ENCODE measurements at places on chromosomes 2 and 18. TPM values are rescaled to one million over a fixed set of nuclear protein-coding genes. Genes with fewer than 3 reads are reported as not detected.

The IL37 gene
- not detected for total RNA-seq

The ZSWIM2 gene
- not detected for total RNA-seq

The SUCLG1 gene
- 47.0 TPM for total RNA-seq

The GALNT5 gene
- total RNA-seq = 7.7 TPM

The TMEM37 gene
- 1.3 TPM for total RNA-seq

The SLC19A3 gene
- total RNA-seq = under 0.01 TPM

GRCh38 chr18:58158008-58158407 is 114.0 kb downstream of the NEDD4L start:
- no peak for DNase-seq

DNA sequence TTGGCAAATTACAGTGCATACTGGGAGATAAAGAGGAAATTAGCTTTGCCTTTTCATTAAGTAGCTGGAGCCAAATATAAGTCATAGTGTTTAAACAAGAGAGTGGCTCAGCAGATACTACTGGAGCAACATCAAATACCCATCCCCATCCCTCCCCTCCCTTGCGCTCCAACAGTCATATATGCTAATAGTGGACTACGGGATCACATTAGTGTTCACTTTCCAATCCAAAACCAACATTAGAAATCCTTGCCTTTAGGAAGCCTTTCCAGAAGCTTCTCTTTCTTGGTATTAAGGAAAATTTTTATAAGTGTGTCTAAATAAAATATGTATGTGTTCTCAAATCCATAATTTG is 1669.3 kb downstream of the SUCLG1 start:
- peak; percentile 3 for DNase-seq

DNA sequence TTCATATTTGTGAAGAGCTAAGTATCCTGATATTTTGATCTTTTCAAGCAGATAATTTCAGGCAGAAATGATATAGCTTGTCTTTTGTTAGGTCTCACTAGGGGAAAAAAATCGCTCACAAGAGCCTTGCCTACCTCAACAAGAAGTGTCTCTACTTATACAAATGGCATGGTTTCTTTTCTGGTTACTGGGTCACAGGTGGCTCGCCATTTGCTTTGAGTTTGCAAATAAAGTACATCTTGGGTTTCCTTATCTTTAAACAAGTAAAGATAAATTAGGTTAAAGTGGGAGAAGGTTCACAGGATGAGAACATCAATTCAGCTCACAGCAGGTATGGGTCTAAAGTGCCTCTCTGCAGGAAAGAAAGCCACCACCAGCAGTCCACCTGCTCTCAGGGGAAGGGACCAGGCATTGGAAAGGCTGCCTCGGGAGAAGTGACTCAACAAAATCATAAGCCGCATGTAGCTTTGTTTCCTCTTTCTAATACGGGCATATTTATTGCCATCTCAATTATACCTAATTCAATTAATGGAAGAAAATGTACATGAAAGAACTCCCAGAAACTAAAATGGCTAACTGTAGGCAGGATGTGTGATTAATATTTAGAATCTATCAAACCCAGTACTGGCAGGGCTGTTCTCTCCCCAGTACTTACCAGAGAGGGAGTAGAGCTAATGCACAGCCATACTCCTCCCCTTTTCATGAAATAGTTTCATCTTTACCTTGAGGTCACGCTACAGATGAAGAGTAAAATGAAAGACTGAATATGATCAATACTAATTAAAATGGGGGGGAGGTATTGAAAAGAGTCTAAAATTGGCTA is 28.3 kb downstream of the CDC42EP3 start:
- DNase-seq = no peak

- no peak for DNase-seq
Measured at GRCh38 chr2:3899536-3900155, 196.3 kb downstream of the DCDC2C start.

DNA sequence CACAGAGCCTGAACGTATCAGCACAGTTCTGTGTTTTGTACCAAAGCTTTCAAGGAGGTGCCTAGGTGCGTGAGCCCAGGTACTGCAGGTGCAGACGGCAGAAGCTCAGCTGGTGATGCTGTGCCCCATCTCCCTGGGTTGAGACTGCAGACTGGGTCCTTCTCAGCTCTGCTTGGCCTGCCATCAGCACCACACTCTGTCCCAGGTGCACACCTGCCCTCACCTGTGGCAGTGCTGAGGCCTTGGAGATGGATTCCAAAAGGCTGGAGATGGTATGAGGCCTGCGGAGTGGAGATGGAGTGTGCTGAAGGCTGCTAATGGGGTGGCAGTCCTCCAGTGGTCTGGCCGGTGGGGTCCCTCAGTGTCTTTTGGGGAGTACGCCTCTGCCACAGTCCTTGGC is 9.3 kb downstream of the LDLRAD4 start:
- no peak for DNase-seq

GRCh38 chr2:30492619-30493018 is 45.6 kb downstream of the LCLAT1 start:
- DNase-seq = no peak

DNA sequence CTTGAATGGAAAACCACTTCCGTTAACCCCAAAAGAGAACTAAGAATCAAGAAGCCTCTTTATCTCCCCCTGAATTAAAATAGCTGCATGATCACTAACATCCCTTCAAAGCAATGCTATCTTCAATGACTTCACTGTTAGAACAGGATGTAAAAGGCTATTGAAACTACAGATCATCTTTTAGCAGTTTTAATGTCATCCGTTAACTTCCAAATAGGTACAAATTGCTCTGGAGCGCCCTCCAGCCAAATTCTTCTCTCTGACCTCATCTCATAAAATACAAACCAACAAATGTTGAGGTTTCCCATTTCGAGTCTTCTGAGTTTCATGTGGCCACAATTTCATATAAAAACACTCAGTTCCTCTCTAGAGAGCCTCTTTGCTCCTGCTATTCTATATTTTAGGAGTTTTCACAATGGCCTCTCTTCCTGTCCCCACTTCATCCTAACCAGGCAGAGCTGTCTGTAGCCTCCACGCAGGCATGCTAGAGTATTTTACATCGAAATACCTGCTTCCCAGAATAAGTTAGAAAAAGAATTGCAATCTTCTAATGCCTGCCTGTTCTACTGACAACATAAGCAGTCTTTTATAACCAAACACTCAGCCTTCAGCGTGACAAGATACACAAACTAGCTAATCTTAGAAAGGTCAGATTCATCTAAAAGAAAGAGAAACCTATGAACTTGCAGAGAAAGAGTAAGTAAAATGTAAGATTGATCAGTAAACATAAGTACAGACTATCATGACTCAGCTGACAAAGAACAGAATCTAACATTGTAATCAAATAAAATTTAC is 37.9 kb downstream of the B4GALT6 start:
- peak; percentile 28 for DNase-seq

DNA sequence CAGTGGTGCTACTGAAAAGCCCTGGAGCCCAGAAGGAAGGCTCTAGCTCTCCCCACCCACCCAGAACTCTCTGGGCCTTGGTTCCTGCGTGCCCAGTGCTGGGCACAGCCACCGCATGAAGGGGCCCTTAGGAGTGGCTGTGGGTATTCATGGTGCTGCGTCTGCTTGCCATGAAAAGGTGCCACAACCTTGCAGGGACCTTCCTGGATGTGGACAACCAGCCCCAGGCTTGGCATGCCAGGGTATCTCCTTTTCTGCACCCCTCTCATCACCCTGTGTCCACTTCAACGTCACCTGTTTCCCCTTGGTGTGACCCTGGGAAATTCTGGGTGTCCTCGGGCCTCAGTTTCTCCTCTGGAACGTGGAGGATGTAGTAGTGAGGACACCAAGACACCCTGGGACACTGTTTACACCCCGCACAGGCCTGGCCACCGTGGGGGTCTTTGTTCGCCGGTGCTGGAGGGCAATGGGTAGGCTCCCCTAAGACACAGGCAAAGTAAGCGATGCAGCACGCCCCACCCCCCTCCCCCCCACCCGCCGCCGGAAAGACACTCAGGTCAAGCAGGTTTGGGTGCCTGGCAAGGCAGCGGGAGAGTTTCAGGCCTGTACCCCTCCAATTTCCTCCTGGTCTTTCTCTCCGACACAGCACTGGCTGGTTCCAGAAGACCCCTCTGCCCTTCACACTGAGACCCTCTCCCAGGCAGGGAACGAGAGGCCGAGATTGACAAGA is 34.8 kb upstream of the TAF1B start:
- no peak for DNase-seq

GRCh38 chr18:75247611-75248421 is 37.2 kb downstream of the TSHZ1 start:
- DNase-seq = peak; percentile 82

- DNase-seq = no peak
Measured at GRCh38 chr2:67329951-67330350, 67.2 kb upstream of the ETAA1 start.

DNA sequence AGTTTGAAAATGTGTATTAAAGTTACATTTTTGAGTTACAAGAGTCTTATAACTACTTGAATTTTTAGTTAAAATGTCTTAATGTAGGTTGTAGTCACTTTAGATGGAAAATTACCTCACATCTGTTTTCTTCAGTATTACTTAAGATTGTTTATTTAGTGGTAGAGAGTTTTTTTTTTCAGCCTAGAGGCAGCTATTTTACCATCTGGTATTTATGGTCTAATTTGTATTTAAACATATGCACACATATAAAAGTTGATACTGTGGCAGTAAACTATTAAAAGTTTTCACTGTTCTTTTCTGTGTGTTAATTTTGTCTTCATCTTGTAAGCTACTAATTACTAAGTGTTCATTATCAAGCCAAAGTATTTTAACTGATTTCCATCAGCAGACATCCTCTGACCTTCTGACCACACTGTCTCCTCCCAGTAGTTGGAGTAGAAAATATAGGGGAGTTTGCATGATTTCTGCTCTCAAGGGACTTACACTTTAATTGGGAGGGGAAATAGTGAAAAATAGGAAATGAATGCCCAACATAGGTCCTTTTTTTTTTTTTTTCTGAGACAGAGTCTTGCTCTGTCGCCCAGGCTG is 4.3 kb downstream of the PMAIP1 start:
- DNase-seq = peak; percentile 84

GRCh38 chr2:217947383-217948350 is 55.1 kb downstream of the TNS1 start:
- no peak for DNase-seq

GRCh38 chr18:48036226-48036625 is 105.8 kb upstream of the SMAD2 start:
- DNase-seq = no peak
